Mesothelial cell of epicardium (in vitro differentiated cells): ENCODE measurements at places on chromosomes 6 and 20.

- no peak for DNase-seq
These were observed 245.9 kb downstream of the FARS2 start for GRCh38 chr6:5507131-5507681.

- DNase-seq = no peak
These were observed 154.6 kb upstream of the SOX4 start for GRCh38 chr6:21438986-21439352.

- no peak for DNase-seq
These were observed 221.2 kb downstream of the SLC24A3 start for GRCh38 chr20:19433371-19434350.

DNA sequence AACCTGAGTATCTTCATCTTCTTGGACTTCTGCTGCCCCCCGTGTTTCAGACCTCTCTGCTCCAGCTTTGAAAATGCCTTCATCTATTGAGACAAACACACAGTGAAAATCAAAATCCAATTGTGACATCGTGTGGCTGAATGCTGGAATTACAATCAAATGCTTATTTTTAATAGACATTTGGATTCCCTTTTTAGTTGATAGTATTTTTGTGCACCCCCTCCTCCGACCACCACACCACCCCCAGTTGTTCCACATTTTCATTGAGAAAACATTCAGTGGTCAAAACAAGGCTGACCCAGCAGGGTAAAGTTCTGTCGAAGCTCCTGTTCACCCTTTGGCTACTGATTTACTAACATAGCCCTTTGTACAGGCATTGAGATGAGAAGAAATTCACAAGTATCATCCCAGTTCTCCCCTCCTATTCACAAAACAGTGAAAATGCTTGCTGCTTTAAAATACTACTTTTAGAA is 79.0 kb downstream of the NRSN1 start:
- no peak for DNase-seq

DNA sequence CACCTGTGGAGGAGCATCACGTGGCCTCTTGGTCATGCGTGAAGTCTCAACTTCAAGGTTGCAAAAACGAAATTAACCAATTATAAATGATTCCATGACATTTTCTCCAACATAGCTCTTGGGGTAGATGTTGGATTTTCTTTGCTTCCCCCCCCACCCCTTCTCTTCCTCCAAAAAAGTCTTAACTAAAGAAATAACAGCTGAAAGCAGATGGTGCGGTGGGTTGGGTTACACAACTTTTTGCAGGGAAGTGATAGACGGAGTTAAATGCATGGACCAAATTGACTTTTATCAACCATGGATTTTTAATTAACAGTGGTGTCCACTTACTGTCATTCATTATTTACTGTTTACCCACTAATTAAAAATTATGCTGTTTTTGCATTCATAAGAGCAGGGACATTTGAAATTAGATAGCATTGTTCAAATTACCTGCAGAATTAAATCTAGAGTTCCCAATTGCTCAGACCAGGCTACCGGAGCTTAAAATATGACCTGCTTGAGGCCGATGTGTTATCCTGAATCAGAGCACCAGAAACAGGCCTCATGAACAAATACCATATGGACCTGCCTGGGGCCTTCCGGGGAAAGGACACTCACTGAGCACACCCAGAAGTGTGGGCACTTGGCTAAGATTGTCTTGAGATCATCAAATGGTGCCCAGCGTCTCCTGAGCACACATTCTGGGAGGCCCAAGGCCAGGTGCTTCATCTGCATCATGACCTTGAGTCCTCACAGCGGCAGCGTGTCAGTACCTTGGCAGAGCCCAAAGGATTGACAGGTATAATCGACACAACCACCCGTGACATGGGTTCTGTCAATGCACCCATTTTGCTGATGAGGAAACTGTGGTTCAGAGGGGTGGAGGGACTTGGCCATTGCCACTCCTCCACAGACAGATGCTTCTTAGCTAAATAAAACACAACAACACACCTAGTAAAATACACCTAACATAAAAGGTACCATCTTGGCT is 41.5 kb downstream of the APCDD1L start:
- no peak for DNase-seq

DNA sequence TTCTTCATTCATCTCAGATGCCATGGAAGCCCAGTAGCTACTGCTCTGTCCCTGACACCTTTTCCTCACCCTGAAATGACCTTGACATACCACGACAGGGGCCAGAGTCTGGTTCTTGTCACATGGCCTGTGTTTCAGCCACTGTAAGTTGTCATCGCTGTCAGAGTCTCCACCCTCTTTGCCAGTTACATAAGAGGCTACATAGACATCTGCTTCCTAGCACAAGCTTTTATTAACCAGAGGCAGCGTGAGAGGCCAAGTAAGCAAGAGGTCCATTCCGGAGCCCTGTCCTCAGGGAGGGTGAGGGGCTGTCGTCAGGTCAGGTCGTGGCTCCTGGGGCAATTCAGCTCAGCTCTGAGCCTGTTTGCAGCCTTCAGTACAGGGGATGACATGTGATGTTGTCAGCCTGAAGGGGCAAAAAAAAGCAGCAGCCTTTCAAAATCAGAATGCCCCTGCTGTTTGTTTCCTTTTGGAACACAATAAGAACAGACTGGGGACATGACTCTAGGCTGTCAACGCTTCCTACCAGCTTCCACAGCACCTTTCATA is 146.3 kb downstream of the MTFR2 start:
- no peak for DNase-seq

DNA sequence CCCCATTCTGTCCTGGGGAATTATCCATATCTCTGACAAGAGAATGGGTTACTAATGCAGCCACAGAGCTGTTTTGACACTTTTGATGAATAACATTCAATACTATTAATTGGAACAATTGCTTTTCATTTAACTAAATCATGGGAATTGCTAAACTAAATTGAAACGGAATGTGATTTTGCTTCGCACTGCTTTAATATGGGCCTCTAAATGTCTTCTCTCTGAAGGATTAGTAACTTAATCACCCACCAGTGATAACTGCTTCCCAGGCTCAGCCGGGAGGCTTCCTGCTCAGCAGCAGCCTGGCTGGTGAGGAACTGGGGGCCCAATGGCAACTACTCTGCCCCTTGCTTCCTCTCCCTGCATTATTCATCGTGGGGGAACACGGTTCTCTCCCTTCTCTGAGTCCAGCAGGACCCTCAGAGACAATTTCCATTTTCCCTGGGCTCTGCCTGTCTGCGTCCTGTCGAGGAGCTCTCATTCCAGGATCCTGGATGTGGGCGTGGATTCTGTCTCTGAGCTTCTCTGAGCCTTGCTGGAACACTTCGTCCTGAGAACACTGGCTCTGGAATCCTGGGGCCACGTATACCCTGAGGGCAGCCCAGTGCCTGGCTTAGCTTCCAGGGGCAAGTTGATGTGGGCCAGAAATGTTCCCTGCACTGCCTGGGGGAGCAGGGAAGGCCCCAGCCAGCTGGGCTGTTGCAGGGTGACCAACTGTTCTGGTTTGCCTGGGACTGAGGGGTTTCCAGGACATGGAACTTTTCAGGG is 308.9 kb downstream of the DHX35 start:
- no peak for DNase-seq
